ENCODE measurements at places on chromosomes 1 and 21. TPM values are rescaled to one million over a fixed set of nuclear protein-coding genes. Genes with fewer than 3 reads are reported as not detected.

Gene CDCA8
- 21.8 TPM for total RNA-seq

Gene FCRL6
- total RNA-seq = not detected

Gene F11R
- total RNA-seq = 73.6 TPM

Gene CACNA1S
- total RNA-seq = not detected

DNA sequence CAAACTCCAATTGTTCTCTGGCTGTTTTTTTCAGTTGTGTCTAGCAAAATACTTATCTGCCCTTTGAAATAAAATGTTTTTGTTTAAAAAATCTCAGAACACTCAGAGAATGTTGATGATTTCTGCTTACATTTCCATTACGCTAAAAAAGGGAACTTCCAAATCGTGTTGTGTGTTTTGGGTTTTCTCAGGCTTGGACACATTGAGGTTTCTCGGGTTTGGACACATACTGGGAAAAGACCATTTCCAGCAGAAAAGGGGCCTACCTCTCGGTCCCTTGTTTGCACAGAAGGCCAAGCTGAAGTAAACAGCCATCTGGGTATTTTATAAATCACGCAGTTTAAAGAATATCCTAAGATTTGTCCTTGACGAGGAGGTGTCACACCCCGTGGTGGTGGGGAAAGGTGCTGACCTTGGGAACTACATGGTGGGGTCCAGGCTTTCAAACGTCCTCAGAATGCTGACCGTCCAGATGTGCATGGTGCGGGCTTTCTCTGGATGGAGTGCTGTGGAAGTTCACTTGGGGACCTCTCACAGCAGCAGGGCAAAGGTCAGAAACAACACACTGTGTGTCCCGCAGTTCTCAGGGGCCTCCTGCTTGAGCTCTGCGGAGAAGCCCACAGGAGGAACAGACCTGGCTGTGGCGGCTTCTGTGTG, 67.8 kb downstream of the SLC37A1 start:
- no peak for DNase-seq

DNA sequence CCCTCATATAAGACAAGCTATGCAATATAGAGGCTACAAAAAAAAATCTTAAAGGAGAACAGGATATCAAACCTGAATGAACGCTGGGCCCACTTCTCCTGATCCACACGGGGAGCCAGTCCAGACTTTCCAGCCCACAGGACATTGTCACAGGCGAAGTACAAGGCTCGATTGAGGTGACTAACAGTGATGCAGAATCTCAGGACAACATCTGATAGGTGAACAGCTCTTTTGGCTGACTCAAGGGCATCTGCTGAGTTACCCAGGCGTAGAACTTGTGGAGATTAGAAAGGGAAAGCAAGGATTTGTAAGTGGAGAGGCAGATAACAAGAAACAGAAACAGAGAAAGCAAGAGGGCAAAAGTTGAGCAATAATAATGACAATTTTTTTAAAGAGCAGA, 1.8 kb downstream of the PEX11B start:
- no peak for DNase-seq

DNA sequence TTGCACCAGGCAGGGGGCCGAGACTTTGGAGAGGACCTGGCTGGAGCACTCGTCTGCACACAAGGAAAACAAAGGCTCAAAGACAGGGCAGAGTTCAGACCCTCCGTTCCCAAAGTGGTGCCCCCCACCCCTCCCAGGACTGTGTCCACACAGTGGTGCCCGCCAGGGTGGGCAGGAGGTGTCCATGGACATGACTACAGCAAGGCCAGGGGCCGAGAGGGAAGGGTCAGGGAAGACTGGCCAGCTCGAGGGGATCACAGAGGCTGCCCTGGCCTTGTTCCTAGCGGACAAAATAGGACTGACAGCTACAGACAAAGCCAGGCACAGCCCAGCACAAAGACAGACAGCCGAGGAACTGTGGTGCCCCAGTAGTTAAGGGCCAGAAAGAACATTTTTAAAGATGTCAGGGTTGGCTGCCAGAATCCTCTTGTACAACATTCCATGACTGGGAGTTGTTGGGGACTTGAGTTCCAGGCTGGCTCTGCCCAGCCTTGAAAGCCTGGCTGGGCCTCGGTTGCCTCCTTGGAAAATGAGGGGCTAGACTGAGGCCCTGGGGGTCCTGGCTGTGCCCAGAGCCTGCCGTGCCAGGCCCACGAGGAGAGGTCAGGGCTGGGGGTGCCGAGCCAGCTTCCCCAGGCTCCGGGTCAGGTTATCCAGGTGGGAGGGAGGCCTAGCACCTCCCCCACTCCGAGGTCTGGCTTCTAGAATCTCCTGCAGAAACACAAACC, 63.7 kb downstream of the SLX9 start:
- no peak for DNase-seq

DNA sequence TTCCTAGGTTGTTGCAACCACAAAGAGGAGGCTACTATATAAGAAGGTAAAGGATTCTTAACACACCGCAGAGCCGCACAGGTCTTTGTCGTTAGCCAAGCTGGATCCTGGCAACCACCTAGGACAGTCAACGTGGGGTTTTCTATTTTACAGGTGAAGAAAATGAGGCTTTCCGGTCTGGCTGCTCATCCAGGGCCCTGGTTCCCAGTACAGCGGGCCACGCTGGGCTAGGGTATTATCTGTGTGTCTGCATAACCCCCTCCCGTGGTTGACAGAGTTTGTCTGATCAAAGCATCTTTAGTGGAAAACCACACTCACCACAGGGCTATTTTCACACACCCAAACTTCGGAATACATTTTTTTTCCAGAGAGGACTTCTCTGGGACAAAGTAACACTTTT, 39.0 kb upstream of the PDE9A start:
- DNase-seq = no peak

- DNase-seq = no peak
Measured at GRCh38 chr1:150902751-150903150, 15.8 kb downstream of the CTXND2 start.
